CD4-positive, alpha-beta memory T cell (primary cell): ENCODE measurements at places on chromosomes 12 and 14.
A peak's percentile ranks its signal among the peaks of the same experiment; 100 is the strongest.

DNA sequence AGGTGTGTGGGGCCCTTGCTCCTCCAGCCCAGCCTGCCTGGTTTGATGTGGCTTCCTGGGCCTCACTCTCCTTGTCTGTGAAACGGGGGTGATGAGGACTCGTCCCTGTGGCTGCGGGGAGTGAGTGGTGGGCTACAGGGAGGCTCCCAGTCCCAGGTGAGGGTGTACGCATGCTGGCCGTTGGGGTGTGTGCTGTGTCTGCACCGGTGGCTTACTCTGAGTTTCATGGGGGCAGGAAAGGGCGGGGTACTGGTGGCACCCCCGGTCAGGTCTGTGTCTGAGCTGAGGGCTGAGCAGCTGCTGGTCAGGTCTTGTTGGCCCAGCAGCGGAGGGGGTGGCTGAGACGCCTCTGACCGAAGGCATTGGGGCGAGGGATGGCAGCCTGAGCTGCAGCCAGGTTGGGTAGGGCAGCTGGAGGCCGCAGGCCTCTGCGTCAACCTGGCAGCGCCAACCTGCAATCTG lies 11.2 kb downstream of the ULK1 start:
- no peak for DNase-seq
- no peak overlapping the region for H3K27ac ChIP-seq
- H3K36me3 ChIP-seq: peaks cover 7% of the 10 kb centered on the region
- H3K4me3 ChIP-seq: no peak overlapping the region
- peaks cover 14% of the 10 kb centered on the region for H3K4me1 ChIP-seq
- no peaks in the 10 kb centered on the region for H3K27me3 ChIP-seq

DNA sequence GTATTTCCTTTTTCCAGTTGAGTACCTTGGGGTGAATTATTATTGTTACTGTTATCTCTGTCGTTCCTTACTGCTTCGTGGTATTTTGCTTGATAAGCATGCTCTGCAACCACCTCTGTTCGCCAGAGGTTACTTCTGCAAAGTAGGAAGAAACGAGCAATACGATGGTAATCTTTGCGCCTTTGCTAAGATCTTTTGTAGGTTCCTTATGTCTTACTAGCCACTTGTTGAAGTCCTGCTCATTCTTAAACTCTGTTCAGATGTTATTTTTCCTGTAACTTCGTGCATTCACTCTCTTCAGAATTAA lies 729 bp upstream of the M6PR start:
- peaks cover 70% of the 10 kb centered on the region for H3K4me1 ChIP-seq
- no peaks in the 10 kb centered on the region for H3K27me3 ChIP-seq
- peak overlapping the region; percentile 96 for H3K27ac ChIP-seq
- H3K36me3 ChIP-seq: peaks cover 7% of the 10 kb centered on the region
- peak overlapping the region; percentile 99 for H3K4me3 ChIP-seq

- no peaks in the 10 kb centered on the region for H3K4me1 ChIP-seq
- H3K36me3 ChIP-seq: no peaks in the 10 kb centered on the region
- no peak overlapping the region for H3K4me3 ChIP-seq
- no peak for DNase-seq
- no peaks in the 10 kb centered on the region for H3K27me3 ChIP-seq
Observed at GRCh38 chr14:96630281-96630680, 128.1 kb downstream of the PAPOLA start.

DNA sequence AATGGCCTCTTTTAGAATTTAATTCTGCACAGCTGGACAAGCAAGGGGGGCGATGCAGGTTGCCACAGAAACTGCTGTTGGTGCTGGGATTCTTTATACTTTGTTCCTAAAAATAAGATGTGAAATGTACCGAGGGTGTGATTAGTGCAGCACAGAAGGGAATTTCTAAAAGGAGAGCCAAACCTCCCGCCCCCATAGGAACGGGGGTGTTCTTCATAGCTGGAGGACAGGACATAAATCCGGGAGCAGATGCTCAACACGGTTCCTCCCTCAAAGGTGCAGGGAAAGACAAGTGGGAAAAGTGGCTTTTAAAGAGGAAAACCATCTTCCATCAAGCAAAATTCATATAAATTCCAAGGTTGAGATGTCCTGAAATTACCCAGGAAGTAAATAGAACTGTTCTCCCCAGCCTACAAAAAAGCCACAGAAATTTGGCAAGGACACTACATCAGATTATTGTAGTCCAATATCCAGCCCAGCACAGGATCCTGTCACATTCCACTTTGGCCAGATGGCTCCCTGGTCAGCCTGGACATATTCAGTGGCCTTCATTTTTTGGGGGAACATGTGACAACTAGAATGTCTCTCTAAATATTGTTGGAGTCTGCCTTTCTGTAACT lies 51.4 kb upstream of the TMX1 start:
- no peaks in the 10 kb centered on the region for H3K27me3 ChIP-seq
- H3K36me3 ChIP-seq: no peaks in the 10 kb centered on the region
- no peak overlapping the region for H3K27ac ChIP-seq
- DNase-seq: no peak

DNA sequence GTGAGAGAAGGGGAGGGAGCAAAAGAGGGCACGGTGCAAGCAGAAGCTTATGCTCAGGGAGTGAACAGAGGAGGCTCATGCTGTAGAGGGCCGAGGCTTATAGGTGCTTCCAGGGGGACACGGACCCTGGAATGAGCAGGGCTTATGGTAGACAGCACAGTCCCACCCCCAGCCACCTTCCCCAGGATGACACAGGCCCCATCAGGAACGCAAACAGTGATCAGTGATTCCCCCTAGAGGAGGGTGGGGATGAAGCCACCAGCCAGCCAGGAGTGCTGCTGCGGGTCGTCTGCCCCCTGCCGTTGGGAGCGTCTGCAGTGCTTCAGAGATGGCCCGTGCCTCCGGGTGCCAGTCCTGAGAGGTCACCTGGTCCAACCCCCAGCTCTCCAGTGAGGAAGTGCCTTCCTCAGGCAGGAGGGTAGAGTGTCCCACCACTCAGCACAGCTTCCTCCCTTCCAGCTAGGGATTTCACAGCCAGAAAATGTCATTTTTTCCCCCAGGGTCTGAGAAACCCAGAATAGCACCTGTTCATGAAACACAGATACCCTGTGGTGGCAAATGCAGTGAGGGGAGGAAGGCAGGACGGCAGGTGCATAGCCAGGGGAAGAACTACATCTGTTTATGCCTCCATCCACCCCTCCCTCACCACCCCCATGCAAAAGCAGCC lies 60.7 kb downstream of the SLC6A12 start:
- H3K27me3 ChIP-seq: no peaks in the 10 kb centered on the region
- no peak overlapping the region for H3K27ac ChIP-seq
- no peaks in the 10 kb centered on the region for H3K4me1 ChIP-seq
- peak; percentile 13 for DNase-seq

GRCh38 chr14:60775296-60775695 lies 40.7 kb downstream of the MNAT1 start:
- DNase-seq: no peak
- no peaks in the 10 kb centered on the region for H3K4me1 ChIP-seq
- H3K27me3 ChIP-seq: no peaks in the 10 kb centered on the region

GRCh38 chr14:71089971-71090370 lies 182.7 kb downstream of the PCNX1 start:
- H3K27ac ChIP-seq: peak overlapping the region; percentile 3
- no peaks in the 10 kb centered on the region for H3K27me3 ChIP-seq

- no peaks in the 10 kb centered on the region for H3K27me3 ChIP-seq
- peak; percentile 51 for DNase-seq
- H3K4me3 ChIP-seq: no peak overlapping the region
Observed at GRCh38 chr12:15584366-15585041, 204.7 kb downstream of the EPS8 start.

DNA sequence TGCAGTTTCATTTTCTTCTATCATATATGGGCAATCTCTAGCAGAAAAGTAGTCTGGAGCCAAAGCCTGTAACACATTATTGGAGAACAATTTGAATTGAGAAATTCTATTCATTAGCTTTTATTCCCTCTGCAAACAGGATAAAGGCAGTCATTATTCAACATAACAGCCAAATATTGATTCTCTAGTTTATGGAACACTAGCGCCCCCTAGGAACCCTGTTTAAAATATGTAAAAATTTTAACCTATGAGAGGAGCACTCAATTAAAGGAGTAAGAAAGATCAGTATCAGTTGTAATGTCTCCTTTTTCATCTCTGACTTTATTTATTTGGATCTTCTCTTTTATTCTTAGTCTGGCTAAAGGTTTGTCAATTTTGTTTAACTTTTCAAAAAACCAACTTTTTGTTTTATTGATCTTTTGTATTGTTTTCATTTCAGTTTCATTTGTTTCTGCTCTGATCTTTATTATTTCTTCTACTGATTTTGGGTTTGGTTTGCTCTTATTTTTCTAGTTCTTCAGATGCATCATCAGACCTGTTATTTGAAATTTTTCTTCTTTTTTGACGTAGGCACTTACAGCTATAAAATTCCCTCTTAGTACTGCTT lies 4.8 kb upstream of the LMNTD1 start:
- H3K4me1 ChIP-seq: no peaks in the 10 kb centered on the region
- H3K27me3 ChIP-seq: no peaks in the 10 kb centered on the region
- no peak overlapping the region for H3K27ac ChIP-seq

GRCh38 chr12:105352940-105353635 lies 22.6 kb downstream of the C12orf75 start:
- no peak overlapping the region for H3K27ac ChIP-seq
- no peaks in the 10 kb centered on the region for H3K36me3 ChIP-seq
- H3K4me3 ChIP-seq: no peak overlapping the region
- H3K27me3 ChIP-seq: no peaks in the 10 kb centered on the region
- peaks cover 10% of the 10 kb centered on the region for H3K4me1 ChIP-seq
- no peak for DNase-seq

- H3K4me3 ChIP-seq: no peak overlapping the region
- DNase-seq: no peak
- peaks cover 15% of the 10 kb centered on the region for H3K4me1 ChIP-seq
- no peaks in the 10 kb centered on the region for H3K27me3 ChIP-seq
- H3K27ac ChIP-seq: no peak overlapping the region
Observed at GRCh38 chr12:50551866-50552265, 47.1 kb downstream of the DIP2B start.

DNA sequence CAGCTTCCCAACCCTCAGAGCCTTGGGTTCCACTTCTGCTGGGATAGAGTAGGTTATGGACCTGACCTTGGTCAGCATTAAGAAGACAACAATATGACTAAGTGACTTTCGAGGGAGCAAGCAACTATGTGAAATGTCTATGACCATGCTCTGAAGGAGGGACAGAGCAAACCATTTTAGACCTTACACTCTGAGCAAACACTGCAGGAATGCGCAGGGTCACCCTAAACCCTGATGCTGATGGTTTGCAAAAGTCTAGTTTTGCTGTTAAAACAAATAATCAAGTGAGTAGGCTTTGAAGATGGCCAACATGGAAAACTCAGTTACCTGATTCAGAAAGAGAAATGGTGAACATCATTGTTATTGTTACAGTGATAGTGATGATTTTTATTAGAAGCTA lies 8.7 kb downstream of the ZCCHC8 start:
- H3K36me3 ChIP-seq: peaks cover 37% of the 10 kb centered on the region
- H3K27ac ChIP-seq: no peak overlapping the region
- H3K4me3 ChIP-seq: no peak overlapping the region

- no peak for DNase-seq
- no peaks in the 10 kb centered on the region for H3K36me3 ChIP-seq
- H3K4me3 ChIP-seq: no peak overlapping the region
Observed at GRCh38 chr12:57435293-57435692, 709 bp downstream of the INHBC start.

- H3K27ac ChIP-seq: no peak within 1 kb of the TSS
- H3K4me1 ChIP-seq: peaks cover 7% of the 10 kb centered on the region
- no peaks in the 10 kb centered on the region for H3K27me3 ChIP-seq
- DNase-seq: no peak
- H3K4me3 ChIP-seq: no peak within 1 kb of the TSS
Observed at GRCh38 chr12:109115758-109116610, at the start of gene ACACB. TSS of gene ACACB (plus strand) at chr12:109116587. CDS start at chr12:109139406, 22,819 bp downstream.

- no peaks in the 10 kb centered on the region for H3K4me1 ChIP-seq
- H3K27ac ChIP-seq: no peak overlapping the region
- DNase-seq: no peak
- H3K27me3 ChIP-seq: no peaks in the 10 kb centered on the region
Observed at GRCh38 chr14:92392711-92393110, 69.7 kb downstream of the SLC24A4 start.

GRCh38 chr12:10163084-10163483 lies 8.8 kb downstream of the OLR1 start:
- H3K4me1 ChIP-seq: no peaks in the 10 kb centered on the region
- H3K4me3 ChIP-seq: no peak overlapping the region
- H3K27ac ChIP-seq: no peak overlapping the region
- no peaks in the 10 kb centered on the region for H3K36me3 ChIP-seq
- H3K27me3 ChIP-seq: no peaks in the 10 kb centered on the region

- DNase-seq: no peak
- H3K36me3 ChIP-seq: no peaks in the 10 kb centered on the region
- H3K4me1 ChIP-seq: no peaks in the 10 kb centered on the region
- no peak overlapping the region for H3K27ac ChIP-seq
Observed at GRCh38 chr12:57909056-57909455, 32.3 kb upstream of the ATP23 start.

DNA sequence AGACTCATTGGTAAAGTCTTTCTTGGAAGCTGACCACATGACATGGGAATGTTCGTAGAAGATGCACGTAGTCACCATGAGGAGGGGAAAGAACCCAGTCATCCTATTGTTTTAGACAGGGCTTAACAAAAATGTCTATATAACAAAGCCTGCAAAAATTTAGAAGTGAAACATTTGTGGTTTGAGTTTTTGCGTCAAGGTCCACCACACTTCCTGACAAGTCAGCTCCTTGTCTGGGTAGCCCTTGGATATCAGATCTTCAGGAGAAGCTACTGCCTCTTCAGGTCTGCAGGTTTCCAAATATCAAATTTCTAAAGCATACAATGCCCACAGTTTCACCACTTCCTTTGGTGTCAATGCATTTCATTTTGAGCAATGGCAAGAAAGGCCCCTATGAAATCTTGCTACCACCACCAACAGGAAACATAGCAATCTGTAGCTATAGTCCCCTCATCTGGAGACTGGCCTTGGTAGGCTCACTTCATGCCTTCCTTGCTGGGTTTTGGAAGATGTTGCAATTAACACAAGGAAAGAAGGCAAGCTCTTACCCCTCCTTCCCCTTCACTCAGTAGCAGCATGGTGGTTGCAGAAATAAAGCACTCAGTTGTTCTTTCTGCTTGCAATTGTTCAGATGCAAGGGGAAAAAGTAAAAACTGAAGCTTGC lies 235.2 kb downstream of the PCNX1 start:
- H3K27ac ChIP-seq: no peak overlapping the region
- H3K27me3 ChIP-seq: no peaks in the 10 kb centered on the region
- peak; percentile 50 for DNase-seq
- H3K4me1 ChIP-seq: peaks cover 27% of the 10 kb centered on the region
- no peak overlapping the region for H3K4me3 ChIP-seq
- no peaks in the 10 kb centered on the region for H3K36me3 ChIP-seq

DNA sequence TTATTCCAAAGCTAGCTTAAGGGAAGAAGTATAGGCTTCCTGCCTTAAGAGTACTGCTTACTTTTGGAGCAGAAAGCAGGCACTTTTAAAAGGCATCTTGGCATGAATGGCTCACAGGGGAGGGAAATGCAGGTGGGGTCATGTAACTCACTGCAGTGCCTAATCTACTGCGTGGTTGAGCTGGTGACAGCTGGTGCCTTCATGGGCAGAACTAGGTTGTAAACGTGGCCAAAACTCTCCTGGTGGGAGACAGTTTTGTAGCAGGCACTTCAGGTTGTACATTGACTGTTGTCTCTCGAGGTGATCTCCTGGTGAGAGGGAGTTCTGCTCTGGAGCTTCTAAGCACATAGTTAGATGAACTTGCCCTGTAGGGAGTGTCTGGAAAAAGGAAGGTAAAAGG lies 962.5 kb downstream of the DIO2 start:
- no peaks in the 10 kb centered on the region for H3K27me3 ChIP-seq
- no peak overlapping the region for H3K4me3 ChIP-seq
- H3K36me3 ChIP-seq: no peaks in the 10 kb centered on the region
- no peak for DNase-seq

GRCh38 chr14:95480887-95481226 lies 35.6 kb downstream of the SYNE3 start:
- peaks cover 2% of the 10 kb centered on the region for H3K36me3 ChIP-seq
- peak overlapping the region; percentile 61 for H3K27ac ChIP-seq
- no peak for DNase-seq
- H3K27me3 ChIP-seq: no peaks in the 10 kb centered on the region
- H3K4me1 ChIP-seq: peaks cover 51% of the 10 kb centered on the region
- no peak overlapping the region for H3K4me3 ChIP-seq
